Psoas muscle (tissue), 8 donors: ENCODE measurements at places on chromosomes 6 and 20. TPM values are rescaled to one million over a fixed set of nuclear protein-coding genes. Genes with fewer than 3 reads are reported as not detected.

NT5DC1 gene
- 26.7 TPM for total RNA-seq

CFB gene
- total RNA-seq = 3.3 TPM

PDE7B gene
- 4.3 TPM for total RNA-seq

BANF2 gene
- total RNA-seq = not detected

TRMT6 gene
- 25.9 TPM for total RNA-seq

- no peak for DNase-seq
Measured at GRCh38 chr6:26243132-26243531, 121.9 kb upstream of the BTN3A2 start.

GRCh38 chr6:7594579-7595125 is 4.7 kb downstream of the SNRNP48 start:
- no peak for DNase-seq

GRCh38 chr20:10330071-10330470 is 104.0 kb downstream of the MKKS start:
- DNase-seq = no peak

- no peak for DNase-seq
Measured at GRCh38 chr20:38673725-38674091, 50.6 kb upstream of the SLC32A1 start.

GRCh38 chr20:46965477-46965876 is 70.8 kb downstream of the EYA2 start:
- no peak for DNase-seq

GRCh38 chr20:13991311-13991710 is 897 bp upstream of the SEL1L2 start:
- no peak for DNase-seq

DNA sequence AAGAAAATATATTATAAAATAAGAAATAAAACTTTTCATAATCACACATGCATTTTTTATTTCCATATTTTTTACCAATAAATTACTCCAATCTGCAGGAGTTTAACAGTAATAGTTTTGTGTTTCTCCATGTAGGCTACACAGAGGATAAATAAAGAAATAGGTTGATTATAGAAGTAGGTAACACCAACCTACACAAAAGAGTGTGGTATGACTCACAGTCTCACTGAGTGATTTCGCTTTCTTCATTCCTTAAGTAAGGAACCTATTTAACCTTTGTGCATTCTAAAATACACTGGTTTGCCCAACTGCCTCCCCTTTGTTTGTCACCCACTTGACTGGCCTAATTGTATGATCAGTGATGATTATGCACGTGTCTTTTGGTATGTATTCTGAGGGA is 244.2 kb upstream of the RIMS1 start:
- DNase-seq = no peak

DNA sequence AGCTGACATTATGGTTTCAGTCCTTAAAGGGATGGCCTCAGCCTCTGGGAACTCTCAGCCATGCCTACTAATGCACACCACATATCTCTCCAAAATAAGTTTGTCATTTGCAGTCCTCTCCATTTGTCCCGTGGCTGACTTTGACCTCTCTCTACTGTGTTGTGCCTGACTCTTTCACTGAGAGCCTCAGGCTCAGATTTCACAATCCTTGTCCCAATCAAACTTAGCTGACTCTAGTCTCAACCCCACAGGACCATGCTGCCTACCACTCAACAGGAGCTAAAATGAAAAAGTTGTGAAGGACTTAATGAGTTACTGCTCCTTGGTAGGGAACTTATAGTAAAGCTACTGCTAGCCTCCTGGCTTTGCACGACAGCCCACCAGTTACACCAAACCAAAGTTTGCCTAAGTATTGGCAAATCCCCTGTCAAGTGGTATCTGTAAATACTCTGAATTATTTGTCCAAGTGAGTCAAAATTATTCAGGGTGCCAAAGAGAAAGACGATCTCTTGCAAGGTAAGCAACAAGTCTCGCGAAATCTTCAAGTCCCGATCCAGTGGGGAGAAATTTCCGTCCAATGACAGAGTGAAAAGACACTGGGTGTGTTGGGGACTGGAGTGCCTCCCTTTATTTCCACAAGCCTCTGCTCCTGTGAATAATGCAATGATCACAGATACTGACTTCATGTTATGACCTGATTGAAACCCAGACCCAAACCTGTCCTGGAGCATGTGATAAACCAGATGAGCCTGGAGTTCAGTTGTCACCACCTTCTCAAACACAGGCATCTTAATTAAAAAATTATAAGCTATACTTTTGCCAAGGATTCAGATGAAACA is 124.4 kb upstream of the FOXQ1 start:
- no peak for DNase-seq
